Amniotic stem cell (primary cell): ENCODE measurements at places on chromosomes 6 and 20.

- no peak for DNase-seq
Observed at GRCh38 chr6:155432293-155432692, 23.3 kb downstream of the NOX3 start.

GRCh38 chr6:118387921-118388701 is 160.0 kb upstream of the PLN start:
- DNase-seq: peak; percentile 43

GRCh38 chr6:158474961-158475343 is 84.9 kb upstream of the TMEM181 start:
- DNase-seq: peak; percentile 18

DNA sequence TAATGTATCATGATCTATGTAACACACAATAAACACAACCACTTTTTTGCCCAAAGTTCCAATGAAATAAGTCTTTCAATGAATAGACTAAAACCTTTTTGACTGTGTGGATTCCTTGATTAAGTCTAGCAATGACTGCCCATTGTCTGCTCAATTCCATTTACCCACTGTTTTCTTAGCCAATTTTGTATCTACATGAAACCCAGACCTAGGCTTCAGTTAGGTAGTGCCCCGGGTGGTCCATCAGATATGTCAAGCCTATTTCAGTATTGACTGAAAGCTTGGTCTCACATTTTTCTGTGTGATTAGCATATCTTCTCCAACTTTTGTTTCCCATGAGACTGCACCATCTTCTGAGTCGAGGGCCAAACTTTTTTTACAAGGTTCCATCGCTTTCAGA is 615.0 kb downstream of the C6orf118 start:
- no peak for DNase-seq

- no peak for DNase-seq
Observed at GRCh38 chr6:36865835-36866234, 8.8 kb downstream of the PPIL1 start.

DNA sequence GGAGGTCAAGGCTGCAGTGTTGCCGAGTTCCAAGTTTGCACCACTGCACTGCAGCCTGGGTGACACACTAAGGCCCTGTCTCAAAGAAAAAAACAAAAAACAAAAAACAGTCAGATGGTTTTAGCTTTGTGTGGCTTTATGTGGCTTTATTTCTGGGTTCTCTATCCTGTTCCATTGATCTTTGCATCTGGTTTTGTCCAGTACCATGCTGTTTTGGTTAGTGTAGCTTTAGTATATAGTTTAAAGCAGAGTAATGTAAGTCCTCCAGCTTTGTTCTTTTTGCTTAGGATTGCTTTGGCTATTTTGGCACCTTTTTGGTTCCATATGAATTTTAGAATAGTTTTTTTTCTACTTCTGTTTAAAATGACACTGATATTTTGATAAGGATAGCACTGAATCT is 225.5 kb downstream of the HDGFL1 start:
- DNase-seq: no peak

DNA sequence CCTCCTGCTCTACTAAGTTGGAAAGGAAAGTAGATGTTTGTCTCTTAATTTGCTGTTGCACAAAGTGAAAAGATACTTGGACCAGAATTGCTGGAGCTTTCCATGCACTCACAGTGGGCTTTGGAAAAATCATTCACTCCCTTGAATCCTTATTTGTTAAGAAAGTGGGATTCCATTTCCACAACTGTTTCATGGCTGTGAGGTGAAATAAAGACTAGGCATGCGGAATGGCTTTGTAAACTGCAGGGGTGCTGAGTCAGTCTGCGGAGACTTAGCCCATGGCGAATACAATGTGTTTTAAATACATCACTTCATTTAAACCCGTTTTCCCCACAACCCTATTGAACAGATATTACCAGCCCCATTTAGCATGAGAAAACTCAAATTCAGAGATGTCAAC is 36.8 kb upstream of the CLDN20 start:
- DNase-seq: no peak

- DNase-seq: no peak
Observed at GRCh38 chr6:119090256-119090655, 11.8 kb upstream of the FAM184A start.

- DNase-seq: no peak
Observed at GRCh38 chr6:169638915-169639314, 62.9 kb downstream of the WDR27 start.

GRCh38 chr6:29675561-29675960 is 5.4 kb downstream of the ZFP57 start:
- DNase-seq: no peak

- DNase-seq: no peak
Observed at GRCh38 chr20:54469952-54470351, 5.4 kb upstream of the DOK5 start.

- DNase-seq: no peak
Observed at GRCh38 chr20:23255716-23256385, 94.7 kb upstream of the NXT1 start.

DNA sequence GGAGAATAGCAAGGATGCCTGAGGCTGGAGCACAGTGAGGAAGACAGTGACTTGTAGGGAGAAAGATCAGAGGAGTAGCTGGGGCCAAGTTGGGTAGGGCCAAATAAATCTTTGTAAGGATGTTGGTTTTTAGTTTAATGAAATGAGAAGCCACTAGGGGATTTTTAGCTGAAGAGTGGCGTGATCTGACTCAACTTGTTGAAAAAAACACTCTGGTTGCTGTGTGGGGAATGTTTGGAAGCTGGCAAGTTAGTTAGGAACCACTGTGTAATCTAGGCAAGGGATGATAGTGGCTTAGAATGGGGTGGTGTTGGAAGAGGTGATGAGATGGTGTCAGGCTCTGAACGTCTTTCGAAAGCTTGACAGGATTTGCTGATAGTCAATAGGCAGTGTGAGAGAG is 176.1 kb upstream of the HDDC2 start:
- DNase-seq: no peak

DNA sequence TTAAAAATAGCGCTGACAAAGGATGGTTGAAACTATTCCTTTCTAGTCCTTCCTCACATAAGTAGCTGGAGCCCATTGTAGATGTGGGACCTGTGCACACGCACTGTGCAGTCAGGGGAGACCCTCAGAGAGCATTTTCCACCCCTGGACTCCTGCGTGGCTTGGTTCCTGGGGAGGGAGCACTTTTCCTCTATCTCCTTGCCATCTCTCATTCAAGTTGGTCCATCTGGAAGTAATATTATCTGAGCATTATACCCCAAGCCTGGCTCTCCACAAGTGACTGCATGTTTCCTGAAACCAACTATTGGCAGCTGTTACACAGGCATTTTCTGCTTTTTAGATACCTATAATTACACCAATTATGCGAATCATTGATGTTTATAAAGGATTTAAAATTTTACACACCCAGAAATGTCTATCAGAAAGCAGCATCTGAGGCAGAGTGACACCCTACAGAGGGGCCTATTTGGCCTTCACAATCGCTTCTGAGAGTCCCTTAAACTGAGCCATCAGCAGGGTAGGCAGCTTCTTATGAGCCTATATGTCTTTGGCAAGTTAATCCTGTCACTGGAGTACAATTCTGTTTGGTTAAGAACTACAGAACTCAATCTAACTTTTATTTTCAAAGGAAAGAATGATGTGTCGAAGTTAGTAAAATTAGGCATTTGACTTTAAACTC is 18.7 kb downstream of the SOX4 start:
- DNase-seq: no peak

- no peak for DNase-seq
Observed at GRCh38 chr6:144488590-144488989, 203.5 kb downstream of the UTRN start.

GRCh38 chr6:156948807-156949206 is 171.6 kb downstream of the ARID1B start:
- DNase-seq: no peak

DNA sequence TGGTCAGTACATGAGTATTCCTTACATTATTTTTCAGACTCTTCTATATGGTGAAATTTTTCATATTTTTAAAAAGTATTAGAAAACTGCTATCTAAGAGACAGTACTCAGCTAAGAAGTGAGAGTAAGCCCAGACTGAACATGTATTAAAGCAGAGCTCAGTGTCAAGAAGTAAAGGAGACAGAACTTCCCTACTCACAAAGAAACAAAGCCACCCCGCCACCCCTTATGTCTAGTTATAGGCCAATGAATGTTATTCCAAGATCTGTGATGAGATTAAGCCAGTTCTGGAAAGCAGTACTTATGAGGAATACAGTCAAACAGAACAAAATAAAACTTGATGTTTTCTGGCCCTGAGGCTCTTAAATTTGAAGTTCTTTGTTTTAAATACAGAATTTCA is 114.5 kb downstream of the RNGTT start:
- DNase-seq: no peak

GRCh38 chr6:45109551-45109950 is 218.6 kb upstream of the RUNX2 start:
- no peak for DNase-seq

DNA sequence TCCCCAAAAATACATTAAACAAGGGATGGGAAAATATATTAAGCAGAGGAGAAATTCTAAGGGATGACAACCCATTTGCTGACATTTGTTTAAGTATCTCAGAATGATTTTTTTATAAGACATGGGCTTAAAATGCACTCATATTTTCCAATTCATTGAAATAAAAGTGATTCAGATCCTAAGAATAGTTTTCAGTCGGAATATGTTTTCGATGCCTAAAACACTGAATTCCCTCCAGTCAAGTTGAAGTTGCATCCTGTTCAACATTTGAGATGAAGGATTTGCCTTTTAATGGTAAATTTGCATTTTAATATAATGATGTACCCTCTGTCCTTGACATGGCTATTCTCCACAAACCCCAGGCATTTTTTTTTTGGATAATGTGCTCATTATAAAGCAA is 79.3 kb downstream of the PTCHD4 start:
- DNase-seq: no peak

DNA sequence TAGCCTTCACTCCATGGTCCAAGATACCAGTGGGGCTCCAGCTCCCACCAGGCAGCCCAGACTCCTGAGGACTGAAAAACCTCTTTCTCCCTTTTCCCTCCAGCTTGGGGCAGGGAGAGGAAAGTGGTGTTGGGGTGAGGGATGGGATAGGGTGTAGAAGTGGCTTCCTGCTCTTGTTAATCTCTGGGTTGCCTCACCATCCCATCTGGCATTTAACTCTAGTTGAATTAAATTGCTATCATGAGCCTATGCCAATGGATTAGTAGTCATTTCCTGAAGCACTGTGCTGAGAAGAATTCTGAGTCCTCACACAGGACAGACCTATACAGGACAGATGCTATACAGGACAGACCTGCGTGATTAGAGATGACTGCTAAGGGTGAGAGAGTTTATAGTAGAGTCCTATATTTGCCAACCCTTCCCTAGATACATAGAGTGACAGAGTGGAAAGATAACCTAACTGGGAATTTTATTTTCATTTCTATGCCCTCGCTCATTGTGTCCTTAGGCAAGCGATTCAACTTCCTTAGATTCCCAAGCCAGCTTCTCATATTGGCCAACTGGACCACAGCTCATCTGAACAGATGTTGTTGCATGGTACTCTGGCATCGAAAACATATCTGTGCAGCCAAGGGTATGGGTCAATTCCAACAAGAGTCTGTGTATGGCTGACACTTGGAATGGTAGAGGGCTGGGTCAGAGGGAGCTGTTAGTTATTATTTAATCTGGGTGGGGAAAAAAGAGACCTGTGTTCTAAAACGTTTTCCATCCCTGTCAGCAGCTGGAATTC is 42.8 kb downstream of the MCHR2 start:
- no peak for DNase-seq

DNA sequence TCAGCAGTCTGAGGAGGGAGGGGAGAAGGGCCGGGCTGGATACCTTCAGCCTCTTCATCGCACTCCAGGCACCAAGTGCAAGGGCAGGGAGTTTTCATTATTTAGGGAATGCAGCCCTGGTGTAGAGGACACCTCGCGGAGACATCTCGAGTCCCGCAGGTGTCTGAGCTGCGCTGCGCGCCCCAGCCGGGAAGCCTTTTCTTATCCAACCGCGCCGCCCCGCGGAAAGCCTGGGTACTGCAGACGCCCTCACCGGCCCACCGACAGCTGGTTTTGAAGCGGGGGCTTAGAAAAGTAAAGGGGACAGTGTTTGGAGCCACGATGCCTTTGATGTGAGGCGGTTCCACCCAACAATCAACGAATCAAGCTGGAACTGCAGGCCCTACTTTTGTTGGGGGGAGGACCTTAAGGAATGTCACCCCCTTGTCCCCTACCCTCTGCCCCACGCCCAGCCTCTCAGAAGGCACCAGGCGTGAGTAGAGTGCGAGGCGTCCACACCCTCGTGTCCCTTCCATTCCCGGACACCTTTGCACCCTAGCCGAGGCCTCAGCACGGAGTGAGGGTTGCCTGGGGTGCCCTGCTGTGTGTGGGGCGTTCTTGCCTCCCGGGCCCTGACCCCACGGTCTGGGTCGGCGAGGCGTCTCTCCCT is 8.6 kb downstream of the NKX2-2 start:
- DNase-seq: no peak

DNA sequence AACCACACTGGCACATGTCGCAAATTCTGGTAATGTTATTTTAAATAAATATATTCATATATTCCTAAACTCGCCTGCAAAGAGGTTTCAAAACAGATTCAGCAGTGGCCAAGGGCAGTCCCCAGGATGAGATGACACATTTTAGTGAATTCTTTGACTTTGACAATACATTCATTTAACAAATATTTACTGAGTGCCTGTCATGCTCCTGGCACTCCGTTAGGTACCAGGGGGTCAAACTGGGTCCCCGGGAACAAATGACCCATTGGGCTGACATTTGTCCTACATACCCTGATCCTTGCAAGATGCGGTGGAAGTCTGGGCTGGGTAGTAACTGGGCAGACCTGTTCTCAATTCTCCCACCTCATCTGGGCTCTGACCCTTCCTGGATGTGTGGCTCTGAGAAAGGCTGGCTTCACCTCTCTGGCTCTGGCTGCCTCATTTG is 74.9 kb downstream of the FYN start:
- no peak for DNase-seq

- no peak for DNase-seq
Observed at GRCh38 chr20:41174373-41174772, 37.0 kb downstream of the PLCG1 start.

DNA sequence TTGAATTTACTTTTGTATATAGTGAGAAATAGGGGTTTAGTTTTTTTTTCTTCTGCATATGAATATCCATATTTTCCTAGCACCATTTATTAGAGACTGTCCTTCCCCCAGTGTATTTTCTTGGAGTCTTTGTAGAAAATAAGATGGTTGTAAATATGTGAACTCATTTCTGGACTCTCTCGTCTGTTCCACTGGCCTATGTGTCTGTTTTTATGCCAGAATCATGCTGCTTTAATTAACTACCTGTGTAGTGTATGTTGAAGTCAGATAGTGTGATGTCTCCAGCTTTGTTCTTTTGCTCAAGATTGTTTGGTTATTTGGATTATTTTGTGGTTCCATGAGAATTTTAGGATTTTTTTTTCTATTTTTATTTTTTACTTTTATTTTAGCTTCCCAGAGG is 176.6 kb upstream of the RAB32 start:
- DNase-seq: no peak

DNA sequence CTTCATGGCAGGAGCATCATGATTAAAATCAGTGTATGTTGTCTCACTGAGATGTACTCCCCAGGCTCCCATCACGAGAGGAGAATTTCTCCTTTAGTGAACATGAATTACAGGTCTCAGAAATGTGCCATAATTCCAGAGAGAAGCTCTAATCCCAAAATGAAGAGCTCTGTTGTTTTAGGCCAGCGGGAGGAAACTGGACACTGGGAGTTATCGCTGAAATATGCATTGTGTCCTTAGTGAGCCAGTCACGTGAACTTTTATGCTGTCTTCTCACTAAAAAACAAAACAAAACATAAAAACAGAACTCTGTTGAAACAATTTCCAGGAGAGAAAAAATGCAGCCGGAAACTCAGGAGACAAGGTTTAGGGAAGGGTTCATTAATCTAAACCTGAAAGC is 315.7 kb upstream of the NT5E start:
- DNase-seq: no peak

- no peak for DNase-seq
Observed at GRCh38 chr6:44480097-44480541, 92.6 kb downstream of the CDC5L start.
